GM12892 (cell line): ENCODE measurements at places on chromosomes 3 and 15.
A peak's percentile ranks its signal among the peaks of the same experiment; 100 is the strongest.

DNA sequence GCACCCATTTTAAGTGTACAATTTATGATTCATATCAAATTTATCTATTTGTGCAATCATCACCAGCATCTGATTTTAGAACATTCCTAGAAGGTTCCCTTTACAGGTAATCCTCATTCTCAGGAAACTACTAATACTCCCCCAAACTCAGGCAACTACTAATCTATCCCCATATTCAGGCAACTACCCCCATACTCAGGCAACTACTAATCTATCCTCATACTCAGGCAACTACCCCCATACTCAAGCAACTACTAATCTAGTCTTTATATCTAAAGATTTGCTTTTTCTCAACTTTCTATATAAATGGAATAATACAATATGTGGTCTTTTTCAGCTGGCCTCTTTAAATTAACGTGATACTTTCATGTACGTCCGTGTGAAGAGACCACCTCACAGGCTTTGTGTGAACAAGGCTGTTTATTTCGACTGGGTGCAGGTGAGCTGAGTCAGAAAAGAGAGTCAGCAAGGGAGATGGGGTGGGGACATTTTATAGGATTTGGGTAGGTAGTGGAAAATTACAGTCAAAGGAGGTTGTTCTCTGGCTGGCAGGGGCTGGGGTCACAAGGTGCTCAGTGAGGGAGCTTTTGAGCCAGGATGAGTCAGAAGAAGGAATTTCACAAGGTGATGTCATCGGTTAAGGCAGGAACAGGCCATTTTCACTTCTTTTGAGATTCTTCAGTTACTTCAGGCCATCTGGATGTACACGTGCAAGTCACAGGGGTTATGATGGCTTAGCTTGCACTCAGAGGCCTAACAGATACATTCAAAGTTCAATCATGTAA lies 1444.5 kb upstream of the CADM2 start:
- DNase-seq = no peak

- no peak for DNase-seq
Observed at GRCh38 chr3:69650066-69650419, 89.2 kb upstream of the MITF start.

- no peak for DNase-seq
Observed at GRCh38 chr15:95799286-95800200, 531.0 kb upstream of the NR2F2 start.

DNA sequence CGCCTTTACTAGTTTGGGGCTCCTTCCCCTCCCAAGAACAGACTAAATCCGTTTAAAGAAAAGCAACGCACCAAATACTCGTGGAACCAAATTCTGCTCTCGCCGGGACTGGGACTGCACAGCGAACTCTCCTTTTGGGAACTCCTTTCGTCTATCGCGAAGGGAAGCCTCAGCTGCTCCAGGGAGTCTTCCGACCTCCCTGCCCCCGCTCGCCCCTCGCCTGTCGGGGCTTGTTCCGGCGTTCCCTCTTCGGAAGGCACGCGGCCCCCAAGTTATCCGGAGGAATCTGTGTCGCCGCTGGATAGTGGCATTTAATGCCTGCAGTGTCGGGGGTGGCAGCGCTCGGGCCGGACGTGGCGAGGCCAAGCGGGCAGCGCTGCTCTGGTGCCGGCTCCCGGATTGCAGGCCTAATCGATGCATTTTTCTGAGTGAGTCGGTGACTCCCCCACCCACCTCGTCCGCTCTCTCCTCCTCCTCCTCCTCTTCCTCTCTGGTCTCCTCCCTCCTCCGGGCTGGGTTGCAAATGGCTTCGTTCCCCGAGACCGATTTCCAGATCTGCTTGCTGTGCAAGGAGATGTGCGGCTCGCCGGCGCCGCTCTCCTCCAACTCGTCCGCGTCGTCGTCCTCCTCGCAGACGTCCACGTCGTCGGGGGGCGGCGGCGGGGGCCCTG lies at the start of gene TRIM71:
Gene TRIM71, plus strand, starts transcription at position 440 of the 671 bp plus-strand sequence. Its CDS starts 84 bp downstream, at position 524.
- no peak for DNase-seq

GRCh38 chr3:135440746-135441145 lies 524.8 kb upstream of the PPP2R3A start:
- no peak for DNase-seq

- no peak for DNase-seq
Observed at GRCh38 chr15:74603789-74604705, 11.6 kb upstream of the CLK3 start.

- DNase-seq = no peak
Observed at GRCh38 chr15:101332061-101332467, 37.0 kb upstream of the SNRPA1 start.

- DNase-seq = no peak
Observed at GRCh38 chr15:31828594-31828993, 201.7 kb upstream of the CHRNA7 start.

- DNase-seq = no peak
Observed at GRCh38 chr3:65687741-65688140, 351.0 kb downstream of the MAGI1 start.

GRCh38 chr3:132378048-132378762 lies 39.1 kb upstream of the DNAJC13 start:
- DNase-seq = no peak

DNA sequence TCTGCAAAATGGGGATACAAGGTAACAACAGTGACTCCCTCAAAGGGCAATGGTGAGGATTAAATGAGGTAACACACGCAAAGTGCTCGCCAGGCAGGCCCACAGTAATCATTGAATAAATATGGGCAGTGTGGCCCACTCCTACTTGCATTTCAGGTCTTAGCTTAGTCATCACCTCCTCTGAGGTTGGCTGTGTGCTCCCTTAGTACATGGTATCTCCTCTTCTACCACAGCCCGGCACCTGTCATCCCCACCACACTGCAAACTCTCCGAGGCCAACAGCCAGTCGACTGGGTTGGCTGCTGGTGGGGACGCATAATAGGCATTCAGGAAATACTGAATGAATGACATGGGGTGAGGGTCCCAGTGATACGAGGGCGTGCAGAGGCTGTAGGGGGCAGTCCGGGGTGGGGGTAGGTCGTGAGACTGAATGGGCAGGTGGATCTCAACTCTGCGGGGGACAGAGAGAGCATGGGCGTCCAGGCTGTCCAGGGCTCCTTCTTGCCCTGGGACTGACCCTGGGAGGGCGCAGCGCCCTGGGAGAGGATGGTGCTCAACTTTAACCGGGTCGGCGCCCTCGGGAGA lies 375 bp upstream of the MYZAP start:
- DNase-seq = no peak

- no peak for DNase-seq
Observed at GRCh38 chr3:37453393-37454389, 279.3 kb upstream of the LRRFIP2 start.

DNA sequence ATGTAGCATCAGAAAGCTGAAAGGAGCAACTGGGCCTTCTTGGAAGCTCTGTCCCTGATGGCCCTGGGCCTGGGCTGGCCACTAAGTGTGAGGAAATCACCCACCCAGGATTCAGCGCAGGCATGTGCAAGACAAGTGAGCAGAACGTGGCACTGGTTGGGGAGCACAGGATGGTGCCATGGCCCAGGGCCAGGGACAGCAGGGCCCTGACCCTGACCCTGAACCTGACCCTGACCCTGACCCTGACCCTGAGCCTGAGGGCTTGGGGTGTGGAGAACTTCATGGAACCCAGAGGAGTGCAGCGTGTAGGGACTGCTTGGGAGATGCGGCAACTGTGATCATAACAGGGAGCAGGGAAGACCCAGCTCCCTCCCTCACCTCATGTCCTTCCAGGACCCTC lies 5.9 kb upstream of the ALDH1L1 start:
- DNase-seq = no peak

DNA sequence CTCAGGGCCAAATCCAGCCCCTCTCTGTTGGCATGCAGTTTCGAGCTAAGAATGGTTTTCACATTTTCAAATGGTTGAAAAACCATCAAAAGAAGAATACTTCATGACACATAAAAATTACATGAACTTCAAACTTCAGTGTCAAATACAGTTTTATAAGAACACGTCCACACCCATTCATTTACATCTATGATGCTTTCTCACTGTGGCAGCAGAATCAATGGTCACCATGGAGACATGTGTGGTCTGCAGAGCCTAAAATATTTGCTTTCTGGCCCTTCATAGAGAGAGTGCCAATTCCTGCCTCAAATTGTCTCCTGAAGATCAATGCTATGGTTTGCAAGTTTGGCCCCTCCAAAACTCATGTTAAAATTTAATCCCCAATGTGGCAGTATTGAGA lies 405.8 kb downstream of the OCA2 start:
- DNase-seq = no peak

- DNase-seq = no peak
Observed at GRCh38 chr15:81174125-81174791, 22.4 kb upstream of the IL16 start.

- DNase-seq = no peak
Observed at GRCh38 chr3:55583475-55583874, 96.4 kb upstream of the WNT5A start.

DNA sequence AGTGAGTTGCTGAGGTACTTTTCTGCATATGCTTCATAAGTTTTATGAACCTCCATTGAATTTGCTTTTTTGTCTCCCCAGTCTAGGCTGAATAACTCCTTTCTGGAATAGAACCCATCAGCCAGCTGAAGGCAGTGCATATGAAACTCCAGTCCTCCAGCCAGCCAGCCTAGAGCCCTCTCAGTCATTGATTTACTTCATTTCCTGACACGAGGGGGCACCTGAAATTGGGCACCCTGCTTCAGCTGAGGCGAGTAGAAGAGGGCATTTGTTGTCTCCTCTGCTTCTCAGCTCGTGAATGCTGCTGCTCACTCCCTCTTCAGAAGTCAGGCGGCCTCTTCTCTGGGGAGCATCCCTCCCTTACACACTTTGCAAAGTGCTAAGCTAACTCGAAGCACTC lies 32.5 kb downstream of the CHST2 start:
- no peak for DNase-seq

DNA sequence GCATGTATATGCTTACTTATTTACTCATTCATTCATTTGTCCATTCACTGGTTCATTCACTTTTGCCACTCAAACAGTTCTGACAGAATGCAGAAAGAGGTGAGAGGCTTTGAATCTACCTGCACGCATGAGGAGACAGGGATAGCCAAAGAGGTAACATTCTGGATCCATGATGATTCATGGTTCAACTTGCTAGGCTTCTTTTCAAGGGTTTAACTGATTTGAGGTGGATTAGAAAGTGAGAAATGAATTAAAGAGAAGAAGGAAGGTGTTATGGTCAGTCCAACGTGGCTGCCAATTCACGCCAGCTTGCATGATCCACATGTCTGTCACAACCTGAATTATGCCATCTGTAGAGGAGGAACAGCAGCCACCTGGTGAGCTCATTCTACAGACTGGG lies 260.6 kb downstream of the ARRDC4 start:
- DNase-seq = no peak

DNA sequence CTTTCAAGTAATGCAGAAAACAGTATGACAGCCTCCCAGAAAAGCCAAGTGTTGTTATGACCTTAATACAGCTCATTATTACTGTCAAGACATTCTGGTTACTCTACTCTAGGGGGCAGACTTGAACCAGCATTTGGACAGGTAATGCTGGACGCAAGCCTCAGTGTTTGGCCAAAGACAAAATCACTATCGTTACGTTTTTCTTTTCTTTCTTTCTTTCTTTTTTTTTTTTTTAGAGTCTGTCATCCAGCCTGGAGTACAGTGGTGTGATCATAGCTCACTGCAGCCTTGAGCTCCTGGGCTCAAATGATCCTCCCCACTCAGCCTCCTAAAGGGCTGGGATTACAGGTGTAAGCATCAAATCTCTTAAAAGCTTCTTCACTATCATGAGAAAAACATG lies 29.4 kb upstream of the TMEM45A start:
- no peak for DNase-seq

DNA sequence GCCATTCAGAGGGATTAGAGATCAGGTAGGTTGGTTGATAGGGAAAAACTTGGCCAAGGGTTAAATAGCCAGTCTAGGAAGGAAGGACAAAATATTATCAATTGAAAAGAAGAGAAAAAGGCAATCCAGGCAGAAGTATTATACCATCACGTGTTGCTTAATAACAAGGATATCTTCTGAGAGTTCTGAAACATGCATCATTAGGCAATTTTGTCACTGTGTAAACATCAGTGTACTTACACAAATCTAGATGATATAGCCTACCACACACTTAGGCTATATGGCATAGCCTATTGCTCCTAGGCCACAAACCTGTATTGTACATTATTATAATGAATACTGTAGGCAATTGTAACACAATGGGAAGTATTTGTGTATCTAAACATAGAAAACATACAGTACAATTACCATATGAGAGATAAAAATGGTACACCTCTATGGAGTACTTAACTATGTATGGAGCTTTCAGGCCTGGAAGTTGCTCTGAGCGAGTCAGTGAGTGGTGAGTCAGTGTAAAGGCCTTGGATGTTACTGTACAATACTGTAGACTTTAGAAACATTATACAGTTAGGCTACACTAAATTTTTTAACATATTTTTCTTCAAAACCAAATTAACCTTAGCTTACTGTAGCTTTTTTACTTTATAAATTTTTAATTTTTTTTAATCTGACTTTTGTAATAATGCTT lies 2.7 kb downstream of the TEX55 start:
- DNase-seq = no peak

DNA sequence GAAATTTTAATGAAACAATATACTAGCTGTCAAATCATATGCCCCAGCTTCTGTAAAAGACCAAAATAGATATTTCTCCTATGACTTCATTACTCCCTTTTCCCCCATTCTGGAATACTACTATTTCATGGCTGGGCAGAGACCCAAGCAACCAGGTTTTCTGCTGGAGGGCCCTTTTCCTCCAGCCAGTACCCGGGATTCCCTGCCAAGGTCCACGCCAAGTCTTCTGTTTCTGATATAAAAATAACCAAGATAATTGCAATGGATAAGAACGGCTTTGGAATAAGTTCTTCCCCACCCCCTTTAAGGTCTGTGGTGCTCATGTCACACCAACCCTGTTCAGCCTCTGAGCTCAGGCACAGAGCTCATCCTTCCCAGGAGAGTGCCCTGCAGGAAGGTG lies 17.2 kb upstream of the NMNAT3 start:
- DNase-seq = no peak

DNA sequence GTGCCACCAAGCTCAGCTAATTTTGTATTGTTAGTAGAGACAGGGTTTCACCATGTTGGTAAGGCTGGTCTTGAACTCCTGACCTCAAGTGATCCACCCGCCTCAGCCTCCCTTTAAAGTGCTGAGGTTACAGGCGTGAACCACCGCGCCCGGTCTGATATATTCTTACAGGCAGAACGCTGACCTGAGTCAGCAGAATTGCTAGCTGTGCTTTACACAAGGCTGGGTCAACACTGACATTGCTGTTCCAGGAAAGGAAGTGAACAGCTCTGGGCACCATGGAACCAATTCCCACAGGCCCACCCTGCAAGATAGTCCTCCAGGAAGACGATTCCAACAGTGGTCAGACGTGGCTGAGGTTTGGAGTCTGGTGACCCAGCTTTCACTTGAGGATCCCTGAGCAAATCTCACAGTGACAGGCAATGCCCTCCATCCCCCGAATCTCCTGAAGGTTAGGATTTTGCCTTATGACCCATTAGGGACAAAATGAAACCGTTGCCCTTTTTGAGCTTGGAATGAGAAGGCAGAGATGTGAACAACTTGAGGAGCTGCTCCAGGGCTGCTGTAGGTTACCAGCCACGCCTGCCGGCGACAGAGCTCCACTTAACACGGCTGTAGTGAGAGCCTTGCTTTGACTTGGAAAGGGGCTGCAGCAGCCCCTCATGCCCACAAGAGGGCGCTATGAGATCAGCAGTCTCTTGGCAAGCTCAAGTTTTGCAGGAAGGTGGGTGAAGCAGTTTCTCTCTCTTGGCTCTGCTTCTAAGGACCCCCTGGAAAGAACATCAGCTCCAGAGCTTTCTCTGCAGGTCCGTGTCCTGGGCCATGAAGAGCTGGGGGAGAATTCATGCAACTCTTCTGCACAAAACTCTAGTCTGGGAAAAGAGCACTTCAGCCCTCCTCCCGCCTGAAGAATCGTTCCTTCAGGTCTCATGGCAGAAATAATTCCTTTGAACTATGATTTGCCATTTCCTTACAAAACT lies 74.1 kb downstream of the SENP2 start:
- DNase-seq = peak; percentile 53
